HTR-8/SVneo (cell line): ENCODE measurements at places on chromosomes 1 and 21.

DNA sequence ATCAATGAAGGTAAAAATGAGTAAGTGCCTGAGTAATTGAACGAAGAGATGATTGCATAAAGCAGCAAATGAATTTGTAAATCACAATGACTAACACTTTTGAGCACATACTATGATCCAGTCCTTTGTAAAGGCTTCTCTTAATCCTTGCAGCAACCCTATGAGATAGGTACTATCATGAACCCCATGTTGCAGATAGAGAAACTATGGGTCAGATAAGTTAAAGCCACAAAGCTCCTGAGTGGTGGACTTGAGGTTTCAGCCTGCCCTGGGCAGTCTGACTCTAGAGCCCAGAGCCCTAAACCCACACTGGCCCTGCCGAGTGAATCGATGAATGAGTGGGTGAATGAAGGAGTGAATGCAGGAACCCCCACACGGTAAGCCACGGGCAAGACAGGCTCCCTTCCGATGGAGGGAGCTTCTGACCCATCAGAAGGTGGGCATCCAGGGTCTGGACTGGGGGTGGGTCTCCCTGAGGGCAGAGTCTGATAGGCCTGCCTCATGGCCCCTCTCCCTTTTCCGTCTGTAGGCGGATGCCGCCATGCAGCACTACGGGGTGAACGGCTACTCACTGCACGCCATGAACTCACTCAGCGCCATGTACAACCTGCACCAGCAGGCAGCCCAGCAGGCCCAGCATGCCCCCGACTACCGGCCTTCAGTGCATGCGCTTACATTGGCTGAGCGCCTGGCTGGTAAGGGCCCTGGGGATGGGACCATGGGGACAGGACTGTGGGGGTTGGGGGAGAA is 17.0 kb downstream of the DMBX1 start:
- no peak for DNase-seq

- DNase-seq = no peak
These were observed 34.8 kb downstream of the KPNA6 start for GRCh38 chr1:32142446-32143301.

GRCh38 chr21:46500224-46500861 is 41.7 kb downstream of the DIP2A start:
- DNase-seq = peak; percentile 15

- no peak for DNase-seq
These were observed 17.7 kb downstream of the NBPF3 start for GRCh38 chr1:21457654-21458053.

GRCh38 chr1:182677397-182678098 is 6.8 kb downstream of the RGS8 start:
- DNase-seq = no peak

- no peak for DNase-seq
These were observed 11.9 kb upstream of the TMEM61 start for GRCh38 chr1:54968551-54968950.

- DNase-seq = no peak
These were observed 42.6 kb upstream of the EDN2 start for GRCh38 chr1:41526956-41527561.

GRCh38 chr21:40631211-40631610 is 215.7 kb downstream of the DSCAM start:
- DNase-seq = no peak

- no peak for DNase-seq
These were observed 1.6 kb downstream of the PALMD start for GRCh38 chr1:99647490-99647889.

DNA sequence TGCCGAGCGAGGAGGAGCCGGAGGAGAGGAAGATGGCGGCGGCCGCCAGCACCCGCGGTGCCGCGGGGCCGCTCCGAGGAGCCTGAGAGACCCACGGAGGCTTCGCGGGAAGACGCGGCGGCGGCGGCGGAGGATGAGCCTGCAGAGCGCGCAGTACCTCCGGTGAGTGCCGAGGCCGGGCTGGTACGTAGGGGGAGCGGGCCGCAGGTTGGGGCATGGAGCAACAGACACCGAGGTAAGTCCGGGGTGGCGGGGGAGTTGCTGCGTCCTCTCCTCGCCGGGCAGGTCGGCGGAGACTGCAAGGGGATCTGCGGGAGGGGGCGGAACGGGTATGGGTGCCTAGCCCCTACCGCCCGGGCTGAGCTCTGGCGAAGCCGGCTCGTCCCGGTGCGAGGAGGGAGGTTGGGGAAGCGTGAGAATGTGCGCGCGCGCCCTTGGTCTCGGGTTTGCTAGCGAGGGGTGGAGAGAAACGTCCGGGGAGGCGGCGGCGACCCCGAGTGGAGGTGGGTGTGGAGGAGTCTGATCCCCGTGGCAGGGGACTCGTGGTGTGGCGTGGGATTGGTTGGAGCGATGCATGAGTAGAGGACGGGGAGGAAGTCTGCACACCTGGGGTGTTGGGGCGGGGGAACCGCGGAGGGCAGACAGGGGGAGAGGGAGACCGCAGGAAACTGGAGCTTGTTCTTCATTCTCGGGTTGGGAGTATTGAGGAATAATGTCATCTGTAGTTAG is at the start of gene SMG7:
Gene SMG7, plus strand, starts transcription at position 12 of the 729 bp plus-strand sequence. Its CDS starts 122 bp downstream, at position 134.
- peak; percentile 28 for DNase-seq

DNA sequence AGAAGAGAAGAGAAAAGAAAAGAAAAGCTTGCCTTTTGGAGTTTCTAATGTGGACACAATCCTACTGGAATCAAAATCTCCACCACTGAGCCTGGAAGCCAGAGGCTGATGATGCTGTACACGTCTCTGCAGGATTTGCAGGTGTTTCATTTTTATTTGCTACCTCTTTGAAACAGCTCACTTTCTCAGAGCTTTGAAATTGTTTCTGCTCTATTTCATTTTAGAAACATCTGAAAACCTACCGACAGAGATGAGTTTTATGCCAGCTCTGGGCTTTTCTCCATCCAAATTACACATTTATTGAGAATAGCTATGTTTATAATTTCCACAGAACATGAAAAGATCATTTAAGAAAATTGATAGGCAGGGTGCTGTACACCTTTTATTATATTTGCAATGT is 46.2 kb downstream of the URB2 start:
- no peak for DNase-seq

- DNase-seq = no peak
These were observed 8.1 kb upstream of the RAB29 start for GRCh38 chr1:205783433-205783795.

DNA sequence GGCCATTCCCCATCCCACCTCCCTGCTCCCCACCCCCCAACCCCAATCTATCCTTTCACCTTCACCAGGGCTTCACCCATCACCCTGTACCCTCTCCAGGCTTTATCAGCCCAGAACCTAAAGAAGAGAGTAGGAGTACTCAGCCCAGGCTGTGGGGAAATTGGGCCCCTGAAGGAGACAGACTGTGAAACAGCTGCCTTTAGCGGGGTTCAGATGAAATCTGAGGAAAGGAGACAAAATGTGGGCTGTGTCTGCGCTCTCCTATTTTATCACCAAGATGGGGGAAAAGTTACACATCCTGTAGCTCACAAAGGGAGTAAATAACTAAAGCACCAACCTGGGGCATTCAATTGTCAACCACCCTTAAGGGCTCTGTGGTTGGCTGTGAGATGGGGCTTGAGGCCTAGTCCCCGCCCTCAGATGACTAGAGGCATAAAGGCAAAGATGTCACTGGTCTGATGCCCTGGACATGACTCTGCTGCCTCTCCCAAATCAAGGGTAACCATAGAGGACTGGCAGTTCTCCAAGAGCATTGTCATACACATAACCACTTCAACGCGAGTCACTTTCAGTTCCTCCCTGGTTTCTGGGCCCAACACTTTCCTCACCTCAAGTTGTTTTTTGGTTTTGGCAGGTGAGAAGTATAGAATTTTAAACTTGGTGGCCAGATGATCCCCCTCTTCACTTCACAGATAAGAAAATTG is 30.0 kb downstream of the SLC27A3 start:
- peak; percentile 52 for DNase-seq

DNA sequence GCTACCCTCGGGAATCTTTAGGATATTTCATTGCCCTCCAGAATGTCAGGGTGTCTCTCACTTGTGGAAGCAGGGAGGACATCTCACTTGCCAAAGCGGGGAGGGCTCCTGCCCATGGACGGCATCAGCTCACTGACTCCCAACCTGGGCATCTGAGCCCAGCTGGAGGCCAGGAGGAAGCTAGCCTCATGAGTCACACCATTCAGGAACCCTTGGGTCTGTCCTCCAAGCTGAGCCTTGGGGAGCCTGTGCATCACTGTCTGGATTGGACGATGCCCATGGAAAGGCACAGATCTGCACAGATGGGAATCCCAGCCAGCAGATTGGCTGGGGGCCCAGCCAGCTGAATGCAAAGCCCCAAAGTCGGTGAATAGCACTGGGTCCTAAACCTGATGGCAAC is 25.2 kb downstream of the WNT3A start:
- no peak for DNase-seq
